ENCODE measurements at places on chromosomes 2 and 18. TPM values are rescaled to one million over a fixed set of nuclear protein-coding genes. Genes with fewer than 3 reads are reported as not detected.
A peak's percentile ranks its signal among the peaks of the same experiment; 100 is the strongest.

DNA sequence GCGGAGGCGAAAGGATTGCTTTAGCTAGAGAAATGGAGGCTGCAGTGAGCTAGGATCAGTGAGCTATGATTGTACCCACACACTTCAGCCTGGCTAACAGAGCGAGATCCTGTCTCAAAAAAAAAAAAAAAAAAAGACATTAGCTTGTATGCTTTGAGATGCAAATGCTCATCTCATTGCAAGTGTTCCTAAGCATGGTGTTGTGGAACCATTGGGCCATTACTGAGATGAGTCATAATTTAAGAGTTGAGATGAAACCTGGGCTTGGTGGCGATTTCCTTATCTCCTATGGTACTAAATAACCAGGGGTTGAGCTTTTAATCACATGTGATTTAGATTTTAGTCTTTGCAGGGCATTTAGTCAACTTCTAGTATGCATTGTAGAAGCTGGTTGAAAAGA is 2.2 kb downstream of the PLEKHA3 start:
- no peak overlapping the region for H3K27ac ChIP-seq
- no peaks in the 10 kb centered on the region for H3K27me3 ChIP-seq

Gene DLX1
- 10.0 TPM for total RNA-seq

DNA sequence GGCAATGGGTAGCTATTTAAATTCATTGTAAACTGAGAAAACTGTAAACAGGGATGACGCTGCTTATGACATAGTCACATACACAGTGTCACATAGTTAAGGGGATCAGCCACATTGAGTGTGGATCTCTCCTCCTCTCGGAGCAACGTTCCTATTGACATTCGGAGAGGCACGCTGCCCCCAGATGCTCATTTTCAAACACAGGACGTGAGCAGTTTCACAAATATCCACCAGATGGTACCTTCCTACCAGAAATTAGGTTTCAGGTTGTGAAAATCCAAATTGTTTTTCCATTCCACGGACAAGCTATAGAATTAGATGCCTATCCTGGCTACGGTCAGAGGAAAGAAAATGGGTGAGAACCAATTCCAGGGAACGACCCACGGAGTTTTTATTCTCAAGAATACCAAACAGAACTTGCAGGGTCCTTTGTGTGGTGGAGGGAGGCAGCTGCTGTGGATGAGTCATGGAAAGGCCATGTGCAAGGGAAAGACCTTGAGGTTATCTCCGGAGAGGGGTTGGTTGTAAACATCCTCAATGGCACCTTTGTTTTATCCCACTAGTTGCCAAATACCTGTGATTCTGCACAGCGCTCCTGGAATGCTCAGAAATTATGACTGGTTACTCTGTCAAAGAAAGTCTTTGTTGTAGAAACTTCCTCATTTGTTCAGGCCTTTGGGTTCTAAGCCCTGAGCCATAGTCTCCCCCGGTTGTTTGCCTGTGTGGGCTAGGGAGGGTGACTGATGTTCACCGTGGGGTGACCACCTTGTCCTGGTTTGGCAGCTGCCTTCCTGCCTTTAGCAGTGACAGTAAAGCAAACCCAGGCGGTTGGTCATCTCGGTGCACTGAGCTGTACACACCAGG is 88.0 kb downstream of the ACTR3 start:
- DNase-seq, result no peak
- H3K4me3 ChIP-seq, result peak overlapping the region; percentile 31
- H3K27me3 ChIP-seq, result no peaks in the 10 kb centered on the region
- peak overlapping the region; percentile 65 for H3K27ac ChIP-seq

DNA sequence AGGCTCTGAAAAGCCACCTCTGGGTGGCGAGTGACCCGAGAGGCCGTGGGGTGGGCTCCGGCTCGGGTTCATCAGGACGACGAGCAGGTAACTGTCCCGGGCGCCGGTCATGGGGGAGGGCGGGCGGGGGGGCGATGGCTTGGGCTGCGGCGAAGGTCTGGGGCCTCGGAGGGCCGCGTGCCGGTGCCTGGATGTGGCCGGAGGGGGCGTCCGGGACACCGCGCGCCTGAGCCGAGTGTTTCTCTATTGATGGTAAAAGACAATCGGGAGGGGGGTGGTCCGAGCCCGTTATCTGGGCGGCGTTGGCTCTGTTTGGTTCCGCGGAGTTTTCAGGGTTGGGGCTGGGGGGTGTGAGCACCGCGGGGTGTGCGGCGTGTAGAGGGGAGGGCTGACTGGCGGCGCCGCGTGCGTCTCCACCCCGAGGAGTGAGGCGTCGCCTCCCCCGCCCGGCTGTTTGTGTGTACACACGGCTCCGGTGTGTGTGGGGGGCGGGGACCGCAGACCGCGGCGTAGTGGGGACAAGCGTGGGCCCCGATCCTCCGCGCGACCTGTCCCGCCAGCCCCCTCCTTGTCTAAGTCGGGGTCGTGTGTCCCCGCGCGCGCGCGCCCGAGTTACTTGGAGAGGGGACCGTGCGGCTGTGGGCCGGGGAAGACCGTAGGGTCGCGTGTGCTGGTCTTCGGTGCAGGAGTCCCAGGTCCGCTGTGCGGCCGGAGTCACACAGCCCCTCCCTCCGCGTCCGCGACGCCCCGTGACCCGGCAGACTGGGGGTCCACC is 1.6 kb downstream of the CTIF start:
- H3K4me1 ChIP-seq, result peaks cover 34% of the 10 kb centered on the region
- no peaks in the 10 kb centered on the region for H3K27me3 ChIP-seq
- peak; percentile 79 for DNase-seq
- H3K4me3 ChIP-seq, result peak overlapping the region; percentile 93
- no peaks in the 10 kb centered on the region for H3K36me3 ChIP-seq

- H3K27ac ChIP-seq, result no peak overlapping the region
- H3K36me3 ChIP-seq, result no peaks in the 10 kb centered on the region
- peaks cover 14% of the 10 kb centered on the region for H3K4me1 ChIP-seq
- peaks cover 28% of the 10 kb centered on the region for H3K27me3 ChIP-seq
These were observed 3.7 kb upstream of the SPEG start for GRCh38 chr2:219430633-219431615.

GRCh38 chr2:237649541-237650454 is 22.4 kb downstream of the LRRFIP1 start:
- H3K4me1 ChIP-seq, result no peaks in the 10 kb centered on the region
- H3K4me3 ChIP-seq, result no peak overlapping the region
- DNase-seq, result no peak
- H3K27me3 ChIP-seq, result no peaks in the 10 kb centered on the region
- H3K27ac ChIP-seq, result no peak overlapping the region
- H3K36me3 ChIP-seq, result peaks cover 26% of the 10 kb centered on the region

- no peak overlapping the region for H3K4me3 ChIP-seq
- H3K4me1 ChIP-seq, result no peaks in the 10 kb centered on the region
- H3K27ac ChIP-seq, result no peak overlapping the region
- DNase-seq, result no peak
- no peaks in the 10 kb centered on the region for H3K27me3 ChIP-seq
These were observed 1561.7 kb upstream of the SLC39A10 start for GRCh38 chr2:194095359-194095758.

Gene CYP27C1
- 0.62 TPM for total RNA-seq

DNA sequence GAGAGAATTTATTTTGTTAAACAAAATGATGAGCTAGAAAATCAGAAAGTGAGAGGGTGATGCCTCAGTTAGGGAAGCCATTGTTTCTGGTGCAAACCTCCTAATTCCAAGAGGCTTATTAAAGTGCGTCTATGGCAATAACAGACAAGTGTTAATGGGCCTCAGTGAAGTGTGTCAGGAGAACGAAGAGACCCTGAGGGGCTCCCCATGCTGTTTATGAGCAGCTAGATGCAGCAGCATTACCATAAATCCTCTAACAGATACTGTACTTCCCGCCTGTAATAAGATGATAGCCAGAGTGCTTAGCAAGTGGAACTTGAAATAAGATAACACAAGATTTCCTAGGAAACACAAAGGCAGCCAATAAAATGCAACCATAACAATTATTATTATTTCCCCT is 157.4 kb downstream of the MYT1L start:
- no peaks in the 10 kb centered on the region for H3K36me3 ChIP-seq
- H3K27me3 ChIP-seq, result peaks cover 30% of the 10 kb centered on the region
- no peak overlapping the region for H3K4me3 ChIP-seq
- no peaks in the 10 kb centered on the region for H3K4me1 ChIP-seq

Gene CHMP3
- total RNA-seq, result 114 TPM

- H3K27me3 ChIP-seq, result no peaks in the 10 kb centered on the region
- H3K4me3 ChIP-seq, result no peak overlapping the region
- no peaks in the 10 kb centered on the region for H3K36me3 ChIP-seq
- H3K4me1 ChIP-seq, result no peaks in the 10 kb centered on the region
- DNase-seq, result no peak
These were observed 154.7 kb downstream of the MBD2 start for GRCh38 chr18:54069729-54070128.

GRCh38 chr2:178473373-178473772 is 5.0 kb downstream of the FKBP7 start:
- no peak overlapping the region for H3K27ac ChIP-seq
- H3K36me3 ChIP-seq, result peaks cover 4% of the 10 kb centered on the region
- peaks cover 10% of the 10 kb centered on the region for H3K4me1 ChIP-seq
- H3K4me3 ChIP-seq, result no peak overlapping the region

DNA sequence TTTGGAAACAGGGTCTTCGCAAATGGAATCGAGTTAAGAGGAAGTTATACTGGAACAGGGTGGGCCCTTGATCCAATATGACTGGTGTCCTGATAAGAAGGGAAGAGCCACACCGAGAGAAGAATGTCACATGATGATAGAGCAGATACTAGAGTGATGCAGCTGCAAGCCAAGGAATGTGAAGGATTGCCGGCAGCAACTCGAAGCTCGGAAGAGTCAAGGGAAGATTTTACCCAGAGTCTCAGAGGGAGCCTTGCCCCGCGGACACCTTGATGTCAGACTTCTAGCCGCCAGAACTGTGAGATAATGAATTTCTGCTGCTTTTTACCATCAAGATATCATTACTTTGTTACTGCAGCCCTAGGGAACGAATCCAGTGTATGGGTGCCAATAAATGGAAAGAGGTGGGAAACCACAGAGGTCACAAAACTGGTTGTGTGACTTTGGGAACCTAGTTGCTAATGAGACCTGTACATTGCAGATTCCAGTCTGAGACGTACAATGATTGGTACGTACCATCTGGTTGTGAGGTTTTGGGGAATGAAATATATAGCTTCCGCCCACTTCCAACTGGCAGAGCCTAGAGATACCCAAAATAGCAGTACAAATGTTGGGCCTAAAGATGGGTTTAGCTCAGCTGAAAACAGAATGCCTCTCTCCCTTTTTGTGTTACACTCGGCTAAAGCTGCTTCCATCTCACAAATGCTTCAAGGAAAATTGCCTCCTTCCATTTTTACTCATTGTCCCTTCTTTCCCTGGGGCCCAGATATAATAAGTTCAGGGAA is 28.6 kb upstream of the VWA3B start:
- no peaks in the 10 kb centered on the region for H3K36me3 ChIP-seq
- no peak overlapping the region for H3K27ac ChIP-seq
- H3K4me1 ChIP-seq, result peaks cover 1% of the 10 kb centered on the region
- no peak for DNase-seq
- H3K27me3 ChIP-seq, result no peaks in the 10 kb centered on the region

DNA sequence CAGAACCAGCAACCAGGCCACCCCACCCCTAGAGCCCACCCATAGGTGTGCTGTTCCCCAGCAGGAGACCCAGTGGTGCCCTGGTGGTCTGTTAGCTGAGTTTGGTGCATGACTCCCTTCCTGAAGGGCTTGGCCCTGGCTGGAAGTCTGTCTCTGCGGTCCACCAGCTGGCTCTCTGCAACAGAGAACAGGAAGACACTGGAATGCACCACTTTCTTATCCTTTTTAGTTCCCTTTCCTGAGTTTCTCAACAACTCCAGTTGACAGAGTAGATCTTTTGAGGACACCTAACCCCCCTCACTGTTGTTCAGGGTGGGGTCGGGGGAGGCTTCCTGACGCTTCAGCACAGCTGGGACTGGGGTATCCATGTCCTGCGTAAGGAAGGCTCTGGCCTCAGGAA is 11.9 kb upstream of the RPL37A start:
- peaks cover 11% of the 10 kb centered on the region for H3K36me3 ChIP-seq
- H3K27ac ChIP-seq, result no peak overlapping the region
- H3K4me3 ChIP-seq, result no peak overlapping the region
- H3K4me1 ChIP-seq, result peaks cover 11% of the 10 kb centered on the region
- H3K27me3 ChIP-seq, result no peaks in the 10 kb centered on the region
- DNase-seq, result no peak

- H3K4me1 ChIP-seq, result no peaks in the 10 kb centered on the region
- H3K27me3 ChIP-seq, result peaks cover 3% of the 10 kb centered on the region
- peak overlapping the region; percentile 2 for H3K4me3 ChIP-seq
- DNase-seq, result no peak
- H3K36me3 ChIP-seq, result no peaks in the 10 kb centered on the region
- H3K27ac ChIP-seq, result peak overlapping the region; percentile 45
These were observed 592.3 kb downstream of the THSD7B start for GRCh38 chr2:137357634-137358033.

DNA sequence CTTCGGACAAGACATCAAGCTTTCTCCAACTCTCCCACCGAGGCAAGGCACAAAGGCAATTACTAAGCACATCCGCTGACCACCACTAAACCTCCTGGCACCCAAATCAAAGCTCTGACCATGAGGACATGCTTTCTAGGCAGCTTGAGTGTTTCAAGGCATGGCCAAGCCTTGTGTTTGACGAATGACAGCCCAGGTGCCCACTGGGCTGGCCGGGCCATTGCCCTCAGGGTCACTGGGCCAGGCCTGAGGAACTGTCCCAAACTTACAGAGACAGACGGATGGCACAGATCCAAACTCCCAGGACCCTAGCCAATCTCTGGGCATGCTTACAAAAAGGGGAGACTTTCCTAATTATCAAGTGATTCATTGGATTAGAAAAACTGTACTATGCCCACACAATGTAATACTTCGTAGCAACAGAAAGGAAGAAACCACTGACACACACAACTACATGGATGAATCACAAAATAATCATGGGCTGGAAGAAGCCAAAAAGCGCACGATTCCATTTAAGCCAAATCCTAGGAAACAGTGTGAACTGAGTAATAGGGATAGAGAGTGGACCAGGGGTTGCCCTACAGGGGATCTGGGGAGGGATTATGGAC is 20.2 kb downstream of the CRACDL start:
- peaks cover 7% of the 10 kb centered on the region for H3K27me3 ChIP-seq
- DNase-seq, result no peak
- peaks cover 4% of the 10 kb centered on the region for H3K4me1 ChIP-seq
- H3K4me3 ChIP-seq, result no peak overlapping the region
- H3K27ac ChIP-seq, result no peak overlapping the region

All from type B pancreatic cell (in vitro differentiated cells).